ENCODE measurements at places on chromosomes 11 and 22. TPM values are rescaled to one million over a fixed set of nuclear protein-coding genes. Genes with fewer than 3 reads are reported as not detected.

The CASP1 gene
- total RNA-seq: 8.0 TPM

The TBRG1 gene
- 21.6 TPM for total RNA-seq

The TSPAN32 gene
- total RNA-seq: not detected

The PYGM gene
- total RNA-seq: 1.3 TPM

The FAM227A gene
- 3.7 TPM for total RNA-seq

DNA sequence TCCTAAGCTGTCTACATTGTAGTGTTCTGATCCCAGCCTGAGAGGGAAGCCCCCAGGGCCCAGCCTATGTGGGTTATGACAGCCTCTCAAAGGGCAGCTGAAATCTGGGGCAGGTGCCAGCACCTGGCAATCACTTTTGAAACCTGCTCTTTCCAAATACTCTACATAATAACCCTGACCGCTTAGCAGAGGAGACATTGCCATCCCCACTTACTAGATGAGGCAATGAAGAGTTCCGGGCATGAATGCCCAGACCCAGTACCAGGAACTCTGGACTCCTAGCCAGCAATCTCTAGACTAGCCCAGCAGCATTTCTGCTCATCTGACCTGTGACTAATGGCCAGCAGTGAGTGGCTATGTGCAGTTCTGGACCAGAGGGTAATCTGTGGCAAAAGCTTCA, 412.4 kb upstream of the CADM1 start:
- DNase-seq: no peak

GRCh38 chr11:128048121-128048520, 539.2 kb downstream of the ETS1 start:
- DNase-seq: no peak

DNA sequence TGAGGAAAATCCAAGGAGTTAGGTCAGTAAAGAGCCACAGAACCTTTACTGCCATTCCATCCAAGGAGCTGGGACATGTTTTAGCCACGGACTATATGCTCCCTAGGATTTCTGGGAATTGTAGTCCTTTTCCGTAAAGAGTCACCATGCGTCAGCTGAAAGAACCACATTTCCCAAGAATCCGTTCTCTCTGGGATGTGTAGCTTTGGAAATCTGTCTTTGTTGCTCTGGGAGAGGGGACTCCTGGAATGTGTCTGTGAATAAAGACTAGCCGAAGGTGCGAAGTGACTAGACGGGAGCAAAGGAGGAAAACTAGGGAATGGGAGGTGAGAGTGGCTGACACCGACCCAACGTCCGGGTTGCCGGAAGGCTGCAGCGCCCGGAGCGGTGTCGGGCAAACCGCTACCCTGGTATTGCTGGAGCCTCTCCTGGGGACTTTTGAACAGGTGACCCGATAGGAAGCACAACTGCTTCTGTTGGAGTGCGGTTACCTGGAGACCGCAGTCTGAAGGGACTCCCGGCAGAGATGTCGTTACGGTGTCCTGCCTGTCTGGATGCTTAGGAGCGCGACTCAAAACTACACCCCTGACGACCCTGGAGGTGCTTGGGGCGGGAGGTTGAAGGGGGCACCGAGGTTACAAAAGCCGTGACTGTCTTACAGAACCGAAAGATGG, at the start of gene IFTAP:
TSS of gene IFTAP (plus strand) at position 187 of the 674 bp plus-strand sequence. CDS start 15,602 bp downstream, outside the sequence.
- DNase-seq: no peak

The TENM4 gene
- 0.87 TPM for total RNA-seq

The YAP1 gene
- total RNA-seq: 0.14 TPM

The TMEM184B gene
- total RNA-seq: 7.4 TPM

DNA sequence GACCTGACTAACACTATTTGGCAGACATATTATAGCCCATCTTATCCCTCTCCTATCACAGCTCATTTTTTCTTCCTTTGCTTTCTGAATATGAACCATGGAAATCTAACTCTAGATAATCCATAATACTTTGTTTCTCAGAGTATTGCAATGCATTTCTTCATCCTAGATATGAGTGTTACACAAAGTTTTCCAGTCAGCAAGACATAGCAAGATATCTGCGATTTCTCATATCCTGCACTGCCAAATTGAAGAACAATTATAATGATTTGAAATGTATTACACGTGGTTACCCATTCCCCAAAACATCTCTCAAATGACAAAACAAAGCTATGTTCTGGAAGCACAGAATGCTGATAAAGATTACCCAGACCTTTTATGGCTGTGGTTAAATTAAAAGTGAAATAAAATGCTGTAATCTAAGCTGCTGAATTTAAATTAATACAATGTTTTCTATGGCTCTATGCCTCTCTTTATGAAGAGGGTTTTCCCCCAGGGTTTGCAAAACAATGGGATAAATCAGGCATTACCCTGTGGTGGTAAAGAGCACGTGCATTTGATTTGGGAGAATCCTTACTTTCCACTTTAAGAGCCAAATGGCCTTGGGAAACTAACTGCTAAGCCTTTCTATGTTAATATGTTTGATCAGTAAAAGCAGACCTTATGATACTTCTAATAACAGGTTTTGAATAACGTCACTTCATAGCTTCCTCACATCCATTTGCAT, 1291.0 kb upstream of the CNTN5 start:
- no peak for DNase-seq

- DNase-seq: no peak
Observed at GRCh38 chr11:131253142-131253655, 117.2 kb upstream of the NTM start.

GRCh38 chr22:50316114-50317065, 8.9 kb upstream of the PLXNB2 start:
- DNase-seq: no peak

DNA sequence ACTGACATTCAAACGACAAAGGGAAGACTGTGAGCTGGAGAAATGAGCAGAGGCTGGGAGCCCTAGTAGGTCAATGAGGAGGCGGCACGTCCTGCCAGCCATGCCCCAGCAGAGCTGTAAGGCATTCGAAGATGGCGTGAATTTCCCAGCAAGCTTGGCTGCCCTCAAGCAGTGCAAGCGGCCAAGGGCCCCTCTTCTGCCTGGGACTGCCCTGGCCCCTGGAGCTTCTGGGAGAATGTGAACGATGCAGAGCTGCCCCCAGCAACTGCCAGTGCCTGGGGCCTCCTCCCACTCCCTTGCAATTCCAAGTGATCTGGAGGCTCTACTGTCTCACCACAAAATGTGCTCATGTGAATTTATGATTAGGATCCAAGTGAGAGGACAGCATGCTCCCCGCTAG, 4.3 kb downstream of the PPM1F start:
- DNase-seq: no peak

GRCh38 chr11:92376146-92376599, 151.6 kb downstream of the FAT3 start:
- no peak for DNase-seq

DNA sequence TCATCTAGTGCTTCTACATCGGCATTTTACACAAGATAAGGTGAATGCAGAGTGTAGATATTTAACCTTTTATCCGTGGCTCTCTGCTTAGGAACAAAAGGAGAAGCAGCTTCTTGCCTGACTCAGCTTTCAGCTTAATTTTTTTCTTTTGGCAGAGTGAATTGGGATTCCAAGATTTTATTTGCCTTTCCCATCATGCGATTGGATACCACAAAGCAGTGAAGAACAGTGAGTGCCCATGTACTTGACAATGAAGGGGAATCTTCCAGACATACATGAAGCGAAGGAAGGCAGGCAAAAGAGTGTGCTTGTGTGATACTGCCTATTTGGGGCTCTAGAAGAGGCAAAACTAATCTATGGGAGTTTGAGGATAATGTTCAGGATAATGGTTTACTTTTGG, 17.0 kb upstream of the CHKA start:
- DNase-seq: no peak

The CCDC87 gene
- 0.22 TPM for total RNA-seq

The VWCE gene
- 0.07 TPM for total RNA-seq

DNA sequence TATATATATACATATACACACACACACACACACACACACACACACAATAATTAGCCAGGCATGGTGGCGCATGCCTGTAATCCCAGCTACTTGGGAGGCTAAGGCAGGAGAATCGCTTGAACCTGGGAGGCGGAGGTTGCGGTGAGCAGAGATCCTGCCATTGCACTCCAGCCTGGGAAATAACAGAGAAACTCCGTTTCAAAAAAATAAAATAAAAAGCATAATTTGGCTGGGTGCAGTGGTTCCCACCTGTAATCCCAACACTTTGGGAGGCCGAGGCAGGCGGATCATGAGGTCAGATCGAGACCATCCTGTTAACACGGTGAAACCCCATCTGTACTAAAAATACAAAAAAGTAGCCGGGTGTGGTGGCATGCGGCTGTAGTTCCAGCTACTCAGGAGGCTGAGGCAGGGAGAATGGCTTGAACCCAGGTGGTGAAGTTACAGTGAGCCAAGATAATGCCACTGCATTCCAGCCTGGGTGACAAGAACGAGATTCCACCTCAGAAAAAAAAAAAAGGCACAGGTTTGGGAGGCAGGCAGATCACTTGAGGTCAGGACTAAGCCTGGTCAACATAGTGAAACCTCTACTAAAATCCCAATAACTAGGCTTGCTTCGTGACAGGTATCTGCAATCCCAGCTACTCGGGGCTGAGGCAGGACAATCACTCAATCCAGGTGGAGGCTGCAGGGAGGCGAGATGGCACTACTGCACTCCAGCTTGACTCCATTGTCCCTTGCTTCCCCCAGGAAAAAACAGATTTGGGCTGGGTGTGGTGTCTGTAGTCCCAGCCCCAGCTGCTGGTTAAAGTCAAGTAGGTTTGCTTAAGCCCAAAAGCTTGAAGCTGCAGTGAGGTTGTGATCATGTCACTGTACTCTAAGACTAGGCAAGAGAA, 11.8 kb upstream of the WDR74 start:
- DNase-seq: peak; percentile 75

DNA sequence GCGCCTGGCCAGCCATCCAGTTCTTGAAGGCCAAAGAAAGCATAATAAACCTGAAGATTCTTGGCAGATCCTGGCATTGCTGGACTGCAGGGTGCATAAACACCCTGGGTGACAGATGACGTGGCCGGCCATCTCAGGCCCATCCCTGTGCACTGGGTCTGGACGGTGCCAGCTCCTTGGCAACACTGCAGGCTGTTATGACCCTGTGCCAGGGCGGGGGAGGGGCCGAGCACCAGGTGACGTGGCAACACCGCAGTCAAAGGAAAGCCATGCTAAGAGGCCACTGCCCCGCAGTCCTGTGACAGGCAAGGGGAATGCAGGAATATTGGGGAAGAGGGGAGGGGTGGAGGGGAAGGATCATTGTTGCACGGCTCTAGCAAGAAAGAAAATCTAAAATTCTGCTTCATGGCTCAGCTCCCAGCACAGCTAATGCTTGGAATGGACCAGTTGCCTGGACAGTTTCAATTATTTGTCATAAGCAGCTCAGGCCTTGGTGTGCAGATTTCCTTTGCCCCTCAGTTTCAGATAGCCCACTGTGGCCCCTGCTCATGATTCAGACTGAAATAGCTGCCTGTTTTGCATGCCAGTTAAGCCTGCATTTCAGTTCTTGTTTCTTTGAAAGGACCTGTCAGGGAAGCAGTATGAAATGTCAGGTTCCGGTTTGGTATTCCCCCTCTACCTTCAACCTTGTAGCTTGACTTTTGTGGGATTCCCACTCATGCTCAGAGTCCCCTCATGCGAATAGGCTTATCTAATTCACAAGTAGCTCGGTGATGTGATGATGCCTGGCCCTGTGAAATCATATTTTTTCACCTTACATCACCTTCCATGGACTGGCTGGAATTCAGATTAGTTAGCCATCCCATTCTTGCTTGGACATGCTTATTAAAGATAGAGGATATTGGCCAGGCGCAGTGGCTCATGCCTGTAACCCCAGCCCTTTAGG, 29.7 kb upstream of the DDX6 start:
- peak; percentile 76 for DNase-seq

GRCh38 chr22:46070803-46071450, 79.4 kb upstream of the PPARA start:
- peak; percentile 88 for DNase-seq

The MPZL3 gene
- total RNA-seq: 2.7 TPM

- DNase-seq: no peak
Observed at GRCh38 chr11:112367895-112368294, 107.2 kb upstream of the PLET1 start.

DNA sequence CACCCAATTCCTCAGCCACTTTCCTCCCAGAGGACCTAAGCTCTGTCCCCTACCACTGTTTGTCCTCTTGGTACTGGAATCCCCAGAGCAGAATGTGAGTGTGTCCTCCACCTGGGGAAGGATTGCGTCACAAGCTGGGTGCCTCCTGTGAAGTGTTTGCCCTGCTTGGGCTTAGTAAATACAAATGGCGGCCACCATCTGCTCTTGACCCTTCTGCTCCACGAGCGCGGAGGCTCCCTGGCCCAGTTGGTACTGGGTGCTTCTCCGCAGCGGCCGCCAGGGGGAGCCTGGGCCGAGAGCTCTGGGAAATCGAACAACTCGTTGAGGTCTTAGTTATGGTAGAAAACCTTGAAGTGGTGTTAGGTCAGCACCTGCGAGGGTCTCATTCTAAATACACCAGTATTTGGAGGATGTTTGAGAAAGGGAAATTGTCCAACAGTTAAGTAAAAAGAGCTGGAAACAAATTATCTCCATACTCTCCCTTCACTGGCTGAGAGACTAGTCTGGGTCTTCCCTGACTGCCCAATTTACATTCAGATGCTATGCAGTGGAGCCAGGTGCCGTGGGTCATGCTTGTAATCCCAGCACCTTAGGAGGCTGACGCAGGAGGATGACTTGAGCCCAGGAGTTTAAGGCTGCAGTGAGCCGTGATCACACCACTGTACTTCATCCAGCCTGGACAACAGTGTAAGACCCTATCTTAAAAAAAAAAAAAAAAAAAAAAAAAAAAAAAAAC, 74.6 kb upstream of the TEAD1 start:
- DNase-seq: peak; percentile 74

DNA sequence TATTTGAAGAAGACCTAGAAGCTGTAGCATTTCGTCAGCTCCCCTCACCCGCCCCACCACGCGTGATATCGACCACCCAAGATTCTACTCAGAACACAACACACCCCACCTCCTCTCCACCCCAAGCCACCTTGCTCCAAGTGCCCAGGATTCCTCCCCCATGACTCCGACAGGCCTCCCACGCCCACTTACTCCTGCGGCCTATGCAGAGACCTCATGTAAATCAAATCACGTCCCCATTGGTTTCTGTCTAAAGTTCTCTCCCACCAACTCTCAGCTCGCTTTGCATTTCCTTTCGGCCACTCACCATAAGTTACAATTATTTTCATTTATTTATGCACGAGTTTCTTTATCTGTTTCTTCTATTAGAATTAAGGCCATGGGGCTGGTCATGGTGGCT, 11.0 kb downstream of the TMEM151A start:
- DNase-seq: peak; percentile 55

GRCh38 chr11:45181193-45181888, 34.9 kb downstream of the PRDM11 start:
- no peak for DNase-seq

The B3GAT1 gene
- not detected for total RNA-seq

- no peak for DNase-seq
Observed at GRCh38 chr11:71252770-71253730, 673 bp upstream of the SHANK2 start.

The RASSF10 gene
- not detected for total RNA-seq

GRCh38 chr11:75013051-75013450, 24.3 kb downstream of the NEU3 start:
- no peak for DNase-seq

The PELI3 gene
- 6.7 TPM for total RNA-seq

GRCh38 chr11:48005831-48006270, 25.5 kb downstream of the PTPRJ start:
- DNase-seq: no peak
